Astrocyte (in vitro differentiated cells and primary cell): ENCODE measurements at places on chromosomes 12 and 14.

DNA sequence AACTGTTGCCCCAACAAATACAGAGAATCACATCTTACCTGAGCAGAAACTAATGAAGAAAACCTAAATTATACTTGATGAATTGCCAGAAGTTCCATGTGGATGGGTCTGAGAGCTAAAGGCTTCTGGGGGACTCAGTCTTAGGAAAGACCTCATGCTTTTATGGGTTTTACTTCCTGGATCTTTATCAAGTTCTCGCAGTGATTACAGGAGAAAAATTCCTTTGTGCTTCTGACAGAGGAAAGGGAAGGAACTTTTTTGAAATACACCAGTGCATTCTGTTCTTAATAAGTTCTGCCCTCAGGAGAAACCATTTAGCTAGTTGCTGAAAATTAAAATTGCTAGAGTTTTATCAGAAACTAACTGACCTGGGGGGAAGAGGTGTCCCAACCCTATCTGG, 203.9 kb upstream of the KITLG start:
- no peak for DNase-seq

DNA sequence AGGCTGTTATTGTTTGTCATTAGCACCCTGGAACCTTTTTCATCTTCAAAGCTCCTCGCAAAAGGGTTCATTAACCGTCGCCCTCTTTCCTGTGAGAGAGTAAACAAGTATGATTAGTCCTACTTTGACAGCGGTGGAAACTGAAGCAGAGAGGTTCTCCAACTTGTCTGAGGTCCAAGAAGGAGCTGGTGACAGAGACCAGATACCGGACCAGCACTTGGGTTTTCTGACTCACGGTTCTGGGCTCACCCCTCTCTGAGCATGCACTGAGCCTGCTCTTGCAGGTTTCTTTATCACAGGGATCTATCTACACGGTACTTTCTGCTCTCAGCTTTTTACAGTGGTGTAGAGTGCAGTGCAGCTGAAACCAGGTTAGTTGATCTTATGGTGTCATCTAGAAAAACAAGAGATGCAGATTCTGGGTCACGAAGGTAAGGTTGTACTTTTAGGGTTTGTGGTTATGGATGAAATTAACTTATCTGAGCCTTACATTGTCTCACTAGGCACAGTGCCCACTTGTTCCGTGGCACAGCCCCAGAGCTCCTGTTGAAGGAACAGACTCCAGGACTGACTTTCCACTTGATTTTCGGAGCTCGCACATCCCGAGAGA, 62.1 kb downstream of the PPP2R5C start:
- no peak for DNase-seq

DNA sequence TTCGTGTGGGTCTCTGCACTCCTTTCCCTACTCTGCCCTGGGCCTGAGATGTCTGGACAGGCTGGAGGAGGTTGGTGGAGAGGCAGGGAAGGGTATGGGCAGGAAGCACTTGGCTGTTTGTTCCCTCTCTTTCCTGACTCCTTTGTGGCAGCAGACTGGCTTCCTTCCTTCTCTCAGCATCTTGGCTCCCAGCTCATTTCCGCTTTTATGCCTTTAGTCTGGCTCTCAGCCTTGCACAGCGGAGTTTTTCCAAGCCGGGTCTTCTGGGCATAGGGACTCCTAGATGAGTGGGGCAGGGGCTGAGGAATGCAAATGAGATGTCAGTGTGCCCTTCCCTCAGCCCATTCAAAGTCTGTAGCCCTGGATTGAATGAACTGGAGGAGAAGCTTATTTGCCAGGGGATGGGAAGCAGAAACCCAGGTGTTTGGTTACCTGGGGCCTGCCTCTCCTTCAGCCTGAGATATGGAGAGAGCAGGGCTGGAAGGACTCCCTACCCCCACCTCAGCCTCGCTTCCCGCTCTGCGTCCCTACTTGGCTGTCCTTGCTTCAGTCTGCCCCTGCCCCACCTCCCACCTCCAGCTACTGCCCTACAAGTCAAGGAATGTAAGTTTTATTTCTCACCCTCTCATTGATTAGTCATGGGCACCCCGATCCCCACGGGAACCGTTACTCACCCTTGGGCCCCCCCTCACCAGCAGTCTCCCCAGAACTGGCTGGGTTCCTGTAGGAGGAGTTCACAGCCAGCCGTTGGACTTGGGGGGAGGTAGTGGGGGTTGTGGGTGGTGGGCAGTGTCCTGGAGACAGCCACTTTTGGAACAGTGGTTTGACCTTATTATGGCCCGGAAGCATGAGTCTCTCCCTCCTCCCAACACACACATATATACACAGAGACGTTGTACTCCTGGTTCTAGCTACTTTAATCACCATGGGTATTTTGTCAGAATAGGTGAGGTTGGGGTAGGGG, 9.3 kb upstream of the ITGA5 start:
- DNase-seq: peak; percentile 78

DNA sequence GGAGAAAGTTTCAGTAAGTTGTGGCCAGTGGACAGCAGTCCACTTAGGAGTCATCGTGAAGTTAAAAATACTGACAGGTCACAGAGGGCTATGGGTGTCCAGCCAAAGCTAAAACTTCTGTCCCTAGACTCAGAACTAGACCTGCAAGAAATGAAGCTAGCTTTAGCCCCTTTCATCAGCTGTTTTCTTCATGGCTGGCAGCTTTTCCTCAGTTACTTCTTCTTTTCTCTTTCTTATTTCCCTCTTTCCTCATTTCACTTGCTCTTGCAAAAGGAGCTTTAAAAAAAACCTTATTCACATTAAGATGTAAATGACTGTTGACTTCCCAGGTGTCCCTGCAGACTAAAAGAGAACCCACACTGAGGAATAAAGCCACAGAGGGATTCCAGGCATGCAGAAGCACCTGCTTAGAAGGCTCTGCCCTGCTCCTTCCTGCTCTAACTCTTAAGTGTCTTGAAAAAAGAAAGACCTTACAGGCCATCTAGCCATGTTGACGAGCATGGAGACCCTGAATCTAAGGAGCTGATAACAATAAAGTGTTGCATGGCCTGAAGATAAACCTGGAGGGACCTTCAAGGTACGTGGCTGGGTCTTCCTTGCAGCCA, 69.7 kb upstream of the CCND2 start:
- DNase-seq: no peak

DNA sequence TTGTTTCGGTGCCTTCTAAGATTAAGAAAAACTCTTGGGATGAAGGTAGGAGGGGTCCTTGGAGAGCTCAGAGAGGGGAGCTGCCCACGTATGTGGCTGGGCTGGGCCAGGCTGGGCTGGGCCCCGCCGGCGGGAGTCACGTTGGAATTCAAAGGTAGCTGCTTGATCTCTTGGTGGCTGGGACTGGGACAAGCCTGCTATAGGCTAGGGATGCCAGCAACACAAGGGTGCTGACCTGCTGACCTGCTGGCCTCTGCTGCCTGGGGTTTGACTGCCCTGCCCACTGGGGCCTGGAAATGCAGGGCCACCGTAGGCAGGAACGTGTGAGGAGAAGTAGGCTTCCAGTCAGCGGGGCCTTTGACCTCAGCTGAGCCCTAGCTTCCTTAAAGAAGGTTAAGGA, 52.8 kb upstream of the GTF2A1 start:
- DNase-seq: no peak

DNA sequence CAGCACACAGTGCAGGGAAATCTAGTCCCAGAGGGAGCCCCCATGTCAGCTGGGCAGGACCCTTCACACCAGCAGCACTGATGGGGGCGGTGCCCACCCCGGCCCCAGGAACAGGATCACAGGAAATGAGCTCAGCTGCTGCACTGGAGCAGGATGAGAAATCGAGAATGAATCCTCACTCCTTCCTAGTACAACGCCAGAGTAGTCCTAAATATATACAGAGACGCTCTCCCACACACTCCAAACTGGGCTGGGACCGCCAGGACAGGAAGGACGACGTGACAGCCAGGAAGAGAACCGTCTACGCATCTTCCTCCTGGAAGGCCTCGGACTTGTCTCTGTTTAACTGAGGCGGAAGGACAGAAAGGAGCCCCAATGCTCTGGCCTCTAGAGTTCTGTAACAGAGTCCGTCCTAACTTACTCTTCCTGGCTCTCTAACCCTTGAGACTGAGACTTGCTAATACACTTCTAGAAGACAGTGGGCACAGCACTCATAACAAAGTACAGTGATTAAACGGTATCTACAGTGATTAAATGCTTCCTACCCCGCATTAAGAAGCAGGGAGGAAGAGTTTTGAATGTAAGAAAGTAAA, 33.4 kb downstream of the CDC42BPB start:
- DNase-seq: peak; percentile 67

DNA sequence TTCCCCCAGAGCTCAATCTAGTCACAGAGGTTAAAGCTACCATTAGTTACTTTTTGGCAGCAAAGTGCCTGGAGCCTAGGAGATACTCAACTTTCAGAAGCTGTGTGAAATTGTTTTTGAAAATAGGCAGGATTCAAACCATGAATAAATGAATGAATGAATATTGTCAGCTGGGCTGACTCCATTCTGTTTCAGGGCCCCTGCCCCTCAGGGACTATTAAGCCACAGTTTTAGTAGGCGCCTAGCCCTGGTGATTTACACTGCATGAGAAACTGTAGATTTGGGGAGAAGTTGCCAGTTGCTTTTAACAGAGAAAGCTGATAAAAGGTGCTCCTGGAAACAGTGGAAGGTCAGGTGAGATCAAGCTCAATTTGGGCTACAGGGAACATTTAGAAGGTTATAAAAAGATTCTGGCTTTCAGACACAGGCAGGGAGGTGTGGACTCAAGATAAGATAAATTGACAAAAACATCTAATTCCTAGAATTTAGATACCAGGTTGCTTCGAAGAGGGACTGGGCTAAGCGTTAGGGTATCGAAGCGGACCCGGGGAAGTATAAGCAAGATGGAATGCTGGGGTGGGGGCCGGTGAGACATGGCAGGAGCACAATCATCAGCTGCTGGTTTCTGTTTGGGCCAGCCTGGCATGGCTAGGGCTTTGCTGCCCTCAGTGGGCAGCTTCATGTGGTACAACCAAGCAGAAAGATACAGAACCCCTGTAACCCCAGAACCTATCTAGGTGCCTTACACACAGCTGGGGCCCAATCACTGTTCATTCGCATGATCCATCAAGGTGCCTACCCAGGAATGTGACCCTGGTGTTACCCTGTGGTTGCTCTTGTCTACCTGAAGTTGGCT, 14.9 kb upstream of the CELA1 start:
- DNase-seq: no peak

- peak; percentile 70 for DNase-seq
These were observed 232.1 kb downstream of the CACNA1C start for GRCh38 chr12:2284857-2285256.

DNA sequence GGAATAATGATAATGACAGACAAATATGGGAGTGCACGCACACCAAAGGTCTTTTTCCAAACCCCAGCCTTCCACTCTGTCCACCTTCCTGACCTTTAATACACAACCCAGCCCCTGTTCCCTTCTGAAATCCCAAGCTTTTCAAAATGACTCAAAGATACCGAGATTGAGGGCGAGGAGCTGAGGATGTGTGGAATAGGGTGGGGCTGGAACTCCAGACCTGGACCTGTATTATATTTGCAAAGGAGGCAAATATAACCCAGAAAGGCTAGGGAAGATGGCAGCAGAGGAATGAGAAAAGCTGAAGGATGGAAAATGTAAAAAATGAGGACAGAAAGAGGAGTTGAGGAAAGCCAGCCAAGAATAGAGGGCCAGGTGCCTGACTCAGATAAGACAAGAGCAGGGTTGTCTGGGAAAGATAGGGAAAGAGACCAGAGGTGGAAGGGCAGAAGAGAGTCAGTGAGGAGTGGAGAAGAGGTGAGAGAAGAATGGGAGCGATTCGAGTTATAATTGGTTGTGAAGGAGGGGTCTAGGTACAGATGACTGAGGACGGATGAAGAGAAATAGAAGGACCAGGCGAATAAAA, 1.0 kb upstream of the PTMS start:
- DNase-seq: no peak

- DNase-seq: no peak
These were observed 2.8 kb downstream of the GNS start for GRCh38 chr12:64756376-64756775.

- no peak for DNase-seq
These were observed 3.1 kb downstream of the HMGA2 start for GRCh38 chr12:65827342-65827741.

GRCh38 chr14:74618078-74618952, 6.3 kb upstream of the LTBP2 start:
- peak; percentile 67 for DNase-seq

- peak; percentile 77 for DNase-seq
These were observed 47.1 kb downstream of the NCOR2 start for GRCh38 chr12:124520265-124520701.

GRCh38 chr12:107393043-107393717, 292.4 kb upstream of the PWP1 start:
- DNase-seq: no peak
